ENCODE measurements at places on chromosomes 3 and 15.

DNA sequence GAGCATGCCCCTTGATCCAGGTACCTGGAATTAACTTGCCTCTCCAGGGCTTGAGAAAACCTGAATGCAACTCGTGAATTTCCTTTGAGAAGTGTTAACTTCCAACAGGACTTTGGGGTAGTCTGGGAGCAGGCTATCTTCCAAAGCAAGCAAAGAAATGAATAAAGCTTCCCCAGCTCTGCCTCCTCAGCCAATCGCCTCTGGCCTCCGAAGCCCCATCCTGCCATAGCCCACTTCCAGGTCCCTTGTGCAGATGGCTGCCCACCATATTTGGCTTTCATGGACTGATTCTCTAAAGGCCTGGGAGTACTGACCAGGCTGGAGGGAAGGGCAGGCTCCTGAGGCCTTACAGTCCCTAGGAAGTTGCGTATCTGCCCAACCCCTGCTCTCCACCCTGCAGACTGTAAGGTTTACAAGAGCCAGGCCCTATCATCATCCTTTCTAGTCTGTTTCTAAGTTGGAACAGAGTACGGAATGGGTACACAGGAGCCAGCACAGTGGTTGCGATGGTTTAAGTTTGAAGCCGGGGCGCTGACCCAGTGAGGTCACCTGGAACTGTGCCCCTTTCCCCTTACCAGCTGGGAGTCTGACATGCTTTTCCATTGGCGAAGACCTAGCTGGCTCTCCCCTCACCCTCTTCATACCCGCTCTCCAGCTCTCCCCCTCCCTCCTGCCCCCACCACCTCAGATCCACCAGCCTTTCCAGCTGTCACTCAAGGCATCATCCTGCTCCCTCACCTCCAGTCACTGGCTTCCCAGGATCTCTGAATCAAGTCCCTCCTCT, 1.1 kb upstream of the PML start:
- no peak for DNase-seq

DNA sequence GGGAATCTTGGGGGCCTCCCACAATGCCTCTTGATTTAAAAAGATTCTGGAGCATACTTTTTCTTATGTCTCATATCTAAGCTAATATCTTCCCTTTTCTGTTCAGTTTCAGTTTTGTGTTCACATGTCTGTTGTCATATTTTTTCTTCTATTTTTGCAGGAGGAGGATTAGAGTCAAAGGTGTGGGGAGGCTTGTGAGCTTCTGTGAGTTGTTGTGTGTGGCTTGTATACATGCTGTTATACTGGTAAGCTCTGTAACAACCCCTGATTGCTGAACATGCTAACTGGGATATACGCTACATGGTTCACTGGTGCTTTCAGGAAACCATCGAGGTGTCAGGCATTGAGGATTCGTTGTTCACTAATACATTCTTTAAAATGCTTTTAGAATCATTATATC, 83.5 kb downstream of the SLC25A26 start:
- DNase-seq: no peak

DNA sequence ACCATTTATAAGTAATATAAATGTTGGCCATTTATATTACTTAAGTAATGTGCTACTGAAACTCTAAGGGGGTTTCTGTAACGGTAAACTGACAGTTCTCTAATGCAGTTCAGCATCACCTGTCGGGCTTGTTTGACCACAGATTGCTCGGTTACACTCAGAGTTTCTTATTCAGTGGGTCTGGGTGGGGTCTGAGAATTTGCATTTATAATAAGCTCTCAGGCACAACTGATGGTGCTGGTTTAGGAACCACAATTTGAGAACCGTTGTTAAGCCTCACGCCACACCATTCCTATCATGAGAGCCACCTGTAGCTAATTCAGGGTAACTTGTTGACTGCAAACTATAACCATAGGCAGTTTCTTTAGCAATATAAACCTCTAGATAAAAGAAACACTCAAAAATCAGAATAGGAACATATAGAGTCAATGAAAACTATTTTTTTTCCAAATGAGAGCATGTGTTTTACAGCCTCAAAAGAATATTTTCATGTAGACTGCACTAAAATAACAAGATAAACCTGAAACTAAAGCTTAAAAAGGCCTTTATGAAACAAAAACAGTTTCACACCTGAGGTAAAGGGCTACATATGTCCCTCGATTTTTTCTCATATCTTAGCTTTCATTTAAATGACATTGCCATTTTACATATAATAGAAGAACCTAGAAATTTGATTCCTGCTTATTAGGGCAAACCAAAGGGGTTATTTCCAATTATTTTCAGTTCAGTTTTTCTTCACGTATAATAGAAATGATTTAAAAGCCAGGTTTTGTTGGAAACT, 604.8 kb downstream of the UNC13C start:
- DNase-seq: no peak

DNA sequence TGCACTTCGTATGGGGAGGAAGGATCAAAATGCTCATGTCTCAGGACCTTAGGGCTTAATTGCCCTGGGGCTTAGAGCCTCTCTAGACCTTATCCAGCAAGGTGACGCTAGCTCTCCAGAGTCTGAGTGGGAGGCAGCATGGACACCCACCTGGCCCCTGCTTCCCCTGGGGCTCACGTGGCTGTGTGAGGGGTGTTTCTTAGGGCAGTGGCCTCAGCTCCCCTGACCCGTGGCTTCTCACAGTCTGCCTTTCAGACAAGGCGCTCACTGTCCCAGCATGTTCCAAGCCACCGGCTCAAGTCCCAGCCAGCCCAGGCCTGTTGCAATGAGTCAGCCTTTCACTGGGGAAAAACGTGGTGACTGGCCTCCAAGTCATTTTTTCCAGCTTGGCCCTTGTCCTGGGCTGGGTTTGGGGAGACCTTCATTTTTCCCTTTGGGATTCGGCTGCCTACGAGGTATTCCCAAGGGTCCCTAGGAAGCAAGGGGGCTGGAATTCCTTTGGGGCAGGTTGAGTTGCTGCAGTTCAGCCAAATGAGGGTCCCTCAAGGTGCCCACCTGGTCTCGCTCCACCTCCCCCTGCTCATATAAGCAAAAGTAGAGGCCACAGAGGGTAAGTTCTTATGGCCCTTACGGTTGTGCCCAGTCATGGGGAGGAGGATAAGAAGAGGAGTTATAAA, 15.7 kb downstream of the BHLHE40 start:
- no peak for DNase-seq

GRCh38 chr15:56805466-56806147, 72.3 kb upstream of the ZNF280D start:
- DNase-seq: no peak

DNA sequence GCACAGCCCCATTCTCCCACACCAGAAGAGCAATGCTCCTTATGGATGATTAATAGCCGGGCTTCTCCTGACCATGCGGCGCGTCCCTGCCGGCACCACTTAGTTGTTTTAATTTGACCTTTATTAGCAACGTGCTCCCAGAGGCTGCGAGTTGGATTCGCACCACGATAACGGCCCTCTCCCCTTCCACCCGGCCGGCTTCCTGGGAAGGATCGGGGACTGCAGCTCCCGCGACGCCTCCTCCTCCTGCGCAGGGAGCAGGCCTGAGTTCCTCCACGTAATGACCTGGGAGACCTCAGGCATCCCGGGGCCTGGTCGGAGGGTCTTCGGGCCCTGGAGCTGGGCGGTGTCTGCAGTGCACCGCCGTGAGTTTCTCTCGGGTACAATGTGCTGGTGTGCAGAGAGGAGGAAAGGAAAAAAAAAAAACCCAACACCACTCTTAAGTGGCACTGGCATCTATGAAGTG, 243.3 kb upstream of the TOPAZ1 start:
- DNase-seq: no peak

DNA sequence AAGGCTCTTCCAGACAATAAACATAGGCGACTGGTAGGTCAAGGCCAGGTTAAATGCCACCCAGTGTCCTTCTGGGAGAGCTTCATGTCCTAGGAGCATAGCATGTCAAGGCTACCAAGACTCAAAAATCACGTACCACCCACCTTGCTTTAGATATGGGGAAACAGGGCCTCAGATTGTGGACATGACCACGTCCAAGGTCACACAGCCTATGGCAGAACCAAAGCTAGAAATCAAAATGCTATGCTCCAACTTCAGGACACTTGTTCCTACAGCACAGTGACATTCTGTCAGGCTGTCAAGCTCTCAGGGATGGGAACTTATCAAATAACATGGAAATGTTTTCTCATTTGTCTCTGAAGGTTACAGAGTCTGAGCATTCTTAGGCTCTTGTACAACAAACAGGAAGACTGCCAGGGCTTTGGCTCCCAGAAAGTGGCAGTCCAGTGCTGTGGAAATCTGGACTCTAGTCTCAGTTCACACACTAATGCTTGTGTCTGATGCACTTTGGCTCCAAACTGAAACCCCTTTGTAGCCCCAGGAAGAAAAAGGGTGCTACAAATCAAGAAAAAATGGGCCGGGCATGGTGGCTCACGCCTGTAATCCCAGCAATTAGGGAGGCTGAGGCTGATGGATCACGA, 170.4 kb upstream of the LPP start:
- no peak for DNase-seq

- DNase-seq: no peak
Measured at GRCh38 chr3:189214651-189215050, 42.9 kb downstream of the TPRG1 start.
